ENCODE measurements at places on chromosomes 7 and 10. TPM values are rescaled to one million over a fixed set of nuclear protein-coding genes. Genes with fewer than 3 reads are reported as not detected.

The SPDYE11 gene
- not detected for total RNA-seq

The HMX2 gene
- total RNA-seq = 0.17 TPM

The TECTB gene
- not detected for total RNA-seq

The NEUROD6 gene
- total RNA-seq = not detected

The SLK gene
- 75.8 TPM for total RNA-seq

The UPK3BL1 gene
- 10.7 TPM for total RNA-seq

The RFC2 gene
- total RNA-seq = 23.7 TPM

The PNLIP gene
- not detected for total RNA-seq

The KCNH2 gene
- 87.1 TPM for total RNA-seq

The SPDYE5 gene
- total RNA-seq = 0.17 TPM

The CCDC172 gene
- total RNA-seq = not detected

Data from mucosa of descending colon (tissue), 3 donors.